Fibroblast of villous mesenchyme (primary cell): ENCODE measurements at places on chromosomes 6 and 20. TPM values are rescaled to one million over a fixed set of nuclear protein-coding genes. Genes with fewer than 3 reads are reported as not detected.

Gene TBXT
- total RNA-seq = not detected in 2 replicates

Gene WFDC12
- not detected in 2 replicates for total RNA-seq

Gene EDN3
- not detected in 2 replicates for total RNA-seq

Gene PAK5
- total RNA-seq = not detected in 2 replicates

Gene CDSN
- not detected in 2 replicates for total RNA-seq

DNA sequence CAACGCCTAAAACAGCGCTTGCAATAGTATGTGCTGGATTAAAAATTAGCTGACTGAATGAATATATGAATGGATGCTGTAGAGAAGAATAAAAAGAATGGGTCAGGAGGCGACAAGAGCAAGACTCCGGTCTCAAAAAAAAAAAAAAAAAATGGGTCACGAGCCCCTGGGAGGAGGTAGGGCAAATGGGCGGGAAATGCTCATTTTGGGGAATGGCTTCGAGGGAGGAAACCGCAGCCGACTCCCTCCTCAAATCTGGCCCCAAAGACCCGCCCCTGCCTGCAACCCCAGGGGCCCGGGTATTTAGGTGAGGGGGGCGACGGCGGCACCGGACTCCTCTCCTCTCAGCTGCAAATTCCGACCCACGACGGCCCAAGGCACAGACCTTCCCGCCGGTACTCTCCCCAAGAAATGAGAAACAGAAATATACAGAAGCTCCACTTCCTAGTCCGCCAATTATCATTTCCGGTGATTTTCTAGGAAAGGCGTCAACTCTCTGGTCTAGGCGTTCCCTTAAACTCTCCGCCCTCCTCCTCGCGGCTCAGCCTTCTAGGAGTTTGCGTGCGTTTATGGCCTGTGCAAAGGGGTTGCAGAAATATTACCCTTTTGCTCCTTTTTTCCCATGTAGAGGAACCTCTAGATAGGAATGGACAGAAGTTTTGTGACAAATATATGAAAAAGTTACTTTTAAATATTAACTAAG is at the start of gene ZNF311:
Gene ZNF311, minus strand, starts transcription at position 133 of the 703 bp plus-strand sequence. CDS start 1,361 bp downstream, outside the sequence.
- DNase-seq = peak; percentile 61

DNA sequence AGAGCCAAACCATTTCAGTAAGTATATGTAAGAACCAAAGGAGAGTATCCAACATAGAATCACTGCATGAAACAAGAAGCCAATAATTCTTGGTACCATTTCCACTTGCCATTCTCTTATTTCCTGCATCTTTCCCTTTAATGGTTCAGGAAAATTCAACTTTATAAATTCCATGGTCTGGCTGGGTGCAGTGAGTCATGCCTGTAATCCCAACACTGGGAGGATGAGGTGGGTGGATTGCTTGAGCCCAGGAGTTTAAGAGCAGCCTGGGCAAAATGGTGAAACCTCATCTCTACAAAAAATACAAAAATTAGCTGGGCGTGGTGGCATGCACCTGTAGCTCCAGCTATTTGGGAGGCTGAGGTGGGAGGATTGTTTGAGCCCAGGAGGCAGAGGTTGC is 21.2 kb downstream of the NHLRC1 start:
- no peak for DNase-seq

DNA sequence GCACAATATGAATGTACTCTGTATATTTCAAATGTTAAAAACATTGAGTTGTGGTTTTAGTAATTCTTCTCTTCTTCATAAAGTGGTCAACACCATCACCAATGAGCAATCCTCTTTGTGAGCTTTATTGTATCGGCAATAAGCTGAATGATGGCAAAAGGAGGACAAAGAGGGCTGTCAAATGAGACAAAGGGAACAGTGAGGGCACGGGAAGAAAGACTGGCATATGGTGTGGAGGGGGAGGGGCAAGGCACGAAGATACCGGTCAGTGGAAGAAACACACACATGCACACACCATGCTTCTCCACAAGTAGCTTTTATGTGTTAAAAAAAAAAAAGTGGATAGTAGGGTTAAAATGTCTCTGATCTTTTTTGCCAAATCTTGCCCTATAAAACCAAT is 506.8 kb upstream of the CITED2 start:
- no peak for DNase-seq

DNA sequence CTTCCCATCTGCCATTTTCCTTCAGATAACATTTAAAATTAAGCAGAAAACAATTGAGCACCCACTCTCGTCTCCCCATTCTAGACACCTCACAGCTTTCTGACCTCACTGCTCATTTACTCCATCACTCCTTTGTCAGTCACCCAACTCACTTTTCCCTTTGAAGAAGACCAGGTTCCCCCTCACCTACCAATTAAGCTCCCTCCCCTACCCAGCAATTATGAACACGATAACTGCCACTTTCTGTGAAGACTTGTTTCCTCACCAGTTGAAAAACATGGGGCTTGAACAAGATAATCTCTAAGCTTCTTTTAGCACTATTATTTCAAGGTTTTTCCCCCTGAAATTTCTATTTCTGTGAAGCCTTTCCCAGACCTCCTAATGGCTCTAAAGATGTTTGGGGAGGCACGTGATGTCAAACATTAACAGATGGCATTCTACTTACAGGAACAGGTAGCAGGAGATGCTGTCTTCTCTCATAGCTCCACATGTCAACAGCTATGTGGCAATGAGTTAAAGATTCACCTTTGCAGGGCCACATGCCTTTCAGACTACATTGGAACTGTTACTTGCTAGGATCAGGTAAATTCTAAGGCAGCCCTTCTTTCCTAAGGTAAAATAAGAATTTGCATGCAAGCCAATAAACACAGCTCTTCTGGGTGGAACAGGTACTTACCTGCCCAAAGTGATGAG is 24.8 kb upstream of the SLA2 start:
- DNase-seq = no peak

- no peak for DNase-seq
Measured at GRCh38 chr20:8449123-8449522, 317.1 kb downstream of the PLCB1 start.

- no peak for DNase-seq
Measured at GRCh38 chr6:43150051-43150751, 20.9 kb upstream of the SRF start.

- no peak for DNase-seq
Measured at GRCh38 chr20:39716796-39717341, 754.7 kb downstream of the DHX35 start.

DNA sequence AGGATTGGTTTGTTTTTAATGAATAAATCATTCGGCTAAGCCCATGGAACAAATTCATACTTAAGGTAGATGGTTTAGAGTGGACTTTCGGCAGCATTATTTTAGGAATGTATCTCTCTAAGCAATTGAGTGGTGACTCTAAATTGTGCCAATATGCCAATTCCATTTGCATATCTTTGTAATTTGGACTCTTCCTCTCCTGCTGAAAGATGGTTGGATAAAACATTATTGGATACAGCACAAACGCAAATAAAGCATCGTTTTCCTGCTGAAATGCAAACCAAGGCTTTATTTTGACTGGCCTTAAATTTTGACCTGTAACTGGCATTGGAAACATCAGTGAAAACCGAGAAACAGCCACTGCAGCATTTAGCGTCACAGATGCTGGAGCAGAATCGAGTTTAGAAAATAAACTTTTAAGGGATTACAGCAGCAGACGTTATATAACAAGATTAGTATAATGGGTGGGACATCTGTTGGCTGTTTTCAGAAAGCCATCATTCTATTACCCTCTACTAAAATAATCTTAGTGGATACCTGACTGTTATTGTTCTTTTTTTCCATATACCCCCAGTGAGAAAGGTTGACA is 726.0 kb downstream of the KIF16B start:
- DNase-seq = no peak

DNA sequence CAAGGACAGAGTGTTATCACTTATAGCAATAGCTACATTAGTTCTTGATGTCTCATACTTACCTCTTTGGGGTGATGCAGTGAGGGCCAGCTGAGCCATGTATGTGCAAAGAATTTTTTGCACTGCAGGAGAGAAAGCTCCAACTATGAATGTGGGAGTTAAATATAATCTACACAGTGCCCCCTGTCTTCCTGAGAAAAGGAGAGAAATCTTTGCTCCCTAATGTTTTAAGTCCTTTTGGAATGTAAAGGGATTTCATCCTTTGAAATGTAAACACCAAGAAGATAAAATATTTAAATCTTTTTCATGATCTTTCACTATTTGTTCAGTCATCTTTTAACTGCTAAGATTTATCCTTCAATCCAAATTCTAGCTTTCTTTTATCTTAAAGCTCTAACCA is 822.1 kb downstream of the TENT5A start:
- no peak for DNase-seq

DNA sequence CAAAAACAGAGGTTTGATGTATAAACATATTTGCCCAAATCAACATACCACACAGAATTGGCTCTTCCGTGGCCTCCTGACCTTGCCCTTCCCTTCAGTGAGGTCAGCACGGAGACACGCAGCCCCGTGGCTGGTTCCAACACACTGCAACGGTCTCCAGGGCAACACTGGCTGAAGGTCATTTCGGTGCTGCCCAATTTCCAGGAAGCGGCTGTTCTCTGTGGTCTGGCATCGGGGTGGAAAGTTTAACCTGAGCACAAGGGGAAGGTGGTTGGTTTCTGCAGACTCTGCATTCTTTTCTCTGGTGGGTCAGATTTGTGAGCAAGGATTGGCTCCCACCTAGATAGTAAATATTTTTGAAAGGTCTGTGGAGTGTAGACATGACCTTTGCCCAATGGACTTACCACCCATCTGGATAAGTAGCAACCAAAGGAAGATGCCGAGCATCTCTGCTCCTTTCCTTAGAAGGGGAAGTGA is 177.6 kb upstream of the PHACTR1 start:
- peak; percentile 56 for DNase-seq

GRCh38 chr20:43404878-43405277 is 52.8 kb upstream of the SRSF6 start:
- no peak for DNase-seq

DNA sequence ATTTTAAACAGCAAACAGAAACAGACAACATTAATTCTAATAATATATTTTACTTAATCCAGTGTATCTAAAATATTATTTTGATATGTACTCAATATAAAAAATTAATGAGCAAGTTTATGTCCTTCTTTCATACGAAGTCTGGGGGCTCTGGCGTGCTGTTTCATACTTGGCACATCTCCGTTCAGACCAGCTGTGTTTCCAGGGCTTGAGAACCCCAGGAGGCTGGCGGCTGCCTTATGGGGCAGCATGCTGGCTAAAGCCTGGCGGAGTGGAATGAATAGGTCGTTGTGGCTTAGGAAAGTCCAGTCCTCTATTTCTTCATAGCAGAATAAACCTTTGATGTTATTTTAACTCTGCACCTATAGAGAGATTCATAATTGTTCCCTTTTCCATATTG is 43.3 kb downstream of the DUSP22 start:
- DNase-seq = no peak

DNA sequence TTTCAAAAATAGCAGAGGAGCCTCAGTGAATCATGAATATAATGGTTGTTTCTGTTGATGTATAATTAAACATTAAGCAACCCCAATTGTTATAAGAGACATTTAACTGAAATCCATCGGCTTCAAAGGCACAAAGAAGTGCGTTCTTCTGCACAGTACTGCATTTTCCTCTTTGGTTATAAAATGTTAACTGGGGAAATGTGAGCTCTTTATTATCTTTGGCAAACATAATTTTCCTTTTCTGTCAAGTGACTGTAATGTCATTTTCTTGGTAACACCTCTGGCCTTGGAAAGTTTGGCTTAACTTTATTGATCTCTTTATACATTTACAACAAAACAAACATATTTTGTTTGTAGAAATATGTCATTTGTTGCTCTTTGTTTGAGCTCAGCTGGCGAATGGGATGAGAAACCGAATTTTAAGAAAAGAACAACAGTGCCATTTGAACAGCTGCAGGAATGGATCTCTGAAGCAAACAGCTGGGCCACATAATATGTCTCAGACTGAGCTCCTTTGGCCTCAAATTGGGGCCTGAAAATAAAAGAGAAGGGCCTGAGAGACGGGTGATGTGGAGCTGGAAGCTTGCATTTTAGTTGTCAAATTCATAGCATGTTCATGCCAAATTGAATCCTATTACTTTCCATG is 427.0 kb upstream of the SPTLC3 start:
- DNase-seq = no peak
